CD4-positive, CD25-positive, alpha-beta regulatory T cell (primary cell): ENCODE measurements at places on chromosomes 5 and 9.

DNA sequence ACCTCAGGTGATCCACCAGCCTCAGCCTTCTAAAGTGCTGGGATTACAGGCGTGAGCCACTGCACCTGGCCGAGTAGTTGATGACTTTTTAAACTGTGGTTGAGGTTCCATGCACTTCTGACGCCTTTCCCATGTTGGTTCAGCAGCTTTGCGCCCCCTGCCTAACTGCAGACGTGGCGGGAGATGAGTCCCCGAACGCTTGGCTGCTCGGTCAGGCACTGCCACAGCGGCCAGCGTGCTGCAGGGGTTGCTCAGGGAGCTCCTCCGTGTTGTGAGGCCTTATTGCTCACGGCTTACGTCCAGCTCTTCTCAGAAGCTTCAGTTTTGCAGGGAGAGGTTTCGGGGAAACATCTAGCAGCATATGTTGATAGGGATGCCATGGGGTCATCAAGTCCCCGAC, 35.3 kb downstream of the HABP4 start:
- DNase-seq, result no peak

- DNase-seq, result no peak
These were observed 32.9 kb downstream of the OCLN start for GRCh38 chr5:69525490-69525889.

DNA sequence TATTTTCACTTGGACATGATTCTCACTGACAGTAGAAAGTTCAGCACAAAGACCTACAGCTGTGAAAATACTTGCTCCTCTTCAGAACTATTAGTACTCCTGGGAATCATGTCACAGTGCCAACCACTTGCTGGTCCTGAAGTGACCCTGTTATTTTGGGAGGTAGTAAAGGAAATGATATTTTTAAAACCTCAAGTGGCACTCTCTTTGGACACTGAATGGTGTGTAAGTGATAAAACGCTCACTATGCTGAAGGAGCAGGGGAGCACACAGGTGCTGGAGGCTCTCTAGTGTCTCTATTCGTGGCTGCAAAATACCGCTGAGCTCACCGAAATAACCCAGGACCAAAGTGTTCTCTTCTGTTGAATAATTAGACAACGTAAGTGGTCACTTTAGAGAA, 76.9 kb upstream of the SPATA31D4 start:
- DNase-seq, result no peak

DNA sequence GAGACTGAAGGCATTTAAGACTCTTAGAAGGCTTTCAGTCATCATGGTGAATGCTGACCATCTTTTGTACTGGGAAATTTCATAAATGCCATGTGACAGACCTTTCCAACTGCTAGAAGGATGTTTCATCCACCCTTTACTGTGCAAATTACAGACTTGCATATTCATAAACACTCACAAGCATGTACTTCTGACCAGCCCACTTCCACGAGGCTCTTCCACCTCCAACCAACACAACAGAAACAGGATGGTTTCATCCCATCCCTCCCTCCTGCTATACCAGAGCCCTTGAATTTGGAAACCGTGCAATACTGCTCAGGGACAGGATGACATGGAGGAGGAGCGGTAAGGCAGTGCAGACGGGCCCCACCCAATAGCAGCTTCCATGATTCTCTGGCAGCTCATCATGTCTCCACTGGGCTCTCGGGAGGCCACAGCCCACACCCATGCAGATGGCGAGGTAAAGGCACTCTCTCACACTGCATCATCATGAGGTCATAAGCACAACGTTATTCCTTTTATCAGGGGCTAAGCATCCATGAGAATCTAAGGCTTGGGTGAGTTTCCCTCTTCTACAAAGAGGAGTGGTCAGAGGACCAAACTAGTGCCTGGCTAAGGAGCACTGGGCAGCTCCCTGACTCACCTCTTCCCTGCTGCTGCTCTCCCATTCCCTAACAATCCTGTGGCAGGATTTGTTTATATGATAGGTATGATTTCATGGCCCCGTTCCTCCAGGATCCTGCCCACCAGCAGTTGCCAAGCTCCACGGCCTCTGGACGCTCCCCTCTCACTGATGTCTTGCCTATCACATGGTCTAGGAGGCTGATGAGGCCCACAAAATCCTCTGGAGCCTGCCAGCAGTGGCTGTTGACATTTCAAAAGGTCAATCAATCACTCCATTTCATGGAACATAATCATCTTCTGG, 94.4 kb upstream of the FSTL4 start:
- no peak for DNase-seq

- DNase-seq, result peak; percentile 83
These were observed 974 bp downstream of the CCDC69 start for GRCh38 chr5:151222790-151223446.

- DNase-seq, result no peak
These were observed 8.3 kb downstream of the FOXD1 start for GRCh38 chr5:73440262-73440661.

GRCh38 chr9:14440062-14440461, 126.1 kb upstream of the NFIB start:
- no peak for DNase-seq

DNA sequence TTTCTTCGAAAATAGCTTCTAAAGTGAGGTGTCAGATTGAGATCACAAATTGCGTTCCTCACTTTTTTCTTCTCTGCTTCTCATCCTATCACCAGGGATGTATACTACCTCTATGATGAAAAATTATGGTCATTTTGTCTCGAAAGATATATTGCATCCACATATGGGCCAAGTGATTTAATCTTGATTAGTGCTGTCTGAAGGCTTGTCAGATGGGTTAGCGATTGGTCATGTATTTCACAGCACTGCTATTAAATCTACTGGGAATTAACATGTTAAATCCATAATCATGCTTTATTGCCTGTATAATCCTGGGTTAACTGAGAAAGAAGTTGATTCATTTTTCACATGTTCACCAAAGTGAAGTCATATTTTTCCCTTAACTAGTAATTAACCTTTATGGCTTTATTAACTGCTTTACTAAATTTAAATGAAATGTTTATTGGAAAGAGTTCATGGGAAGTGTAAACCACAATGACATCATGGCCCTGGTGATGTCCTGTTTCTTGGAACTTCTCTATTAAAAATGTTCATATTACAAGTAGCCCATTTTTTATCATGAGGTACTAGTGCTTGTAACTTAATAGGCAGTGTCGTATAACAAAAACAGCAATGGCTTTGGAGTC, 193.3 kb downstream of the SMC2 start:
- DNase-seq, result no peak

GRCh38 chr5:92409134-92409533, 1026.0 kb upstream of the ARRDC3 start:
- DNase-seq, result no peak

DNA sequence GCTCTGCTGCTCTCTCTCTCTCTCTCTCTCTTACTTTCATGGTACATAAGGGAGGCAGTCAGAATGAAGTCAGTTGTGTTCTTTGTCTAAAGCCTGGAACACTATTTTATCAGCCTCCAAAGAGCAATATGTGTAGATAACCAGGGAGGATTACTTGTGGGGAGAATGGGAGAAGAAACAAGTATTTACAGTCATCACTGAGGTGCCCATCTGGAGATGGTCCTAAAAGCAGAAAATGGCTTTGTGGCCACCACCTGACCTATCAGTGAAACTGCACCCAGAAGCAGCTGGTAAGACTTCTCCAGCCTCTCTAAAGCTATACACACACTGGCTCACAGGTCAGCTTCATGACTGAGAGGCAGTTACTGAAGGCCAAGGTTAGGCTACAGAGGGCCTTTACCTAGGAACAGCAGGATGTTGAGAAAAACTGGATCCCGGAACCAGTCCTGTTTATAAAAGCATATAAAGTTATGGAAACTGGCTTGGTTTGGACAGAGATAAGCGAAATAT, 75.1 kb downstream of the MRPS27 start:
- DNase-seq, result no peak

- no peak for DNase-seq
These were observed 48.9 kb downstream of the SEMA6A start for GRCh38 chr5:116525674-116526073.

DNA sequence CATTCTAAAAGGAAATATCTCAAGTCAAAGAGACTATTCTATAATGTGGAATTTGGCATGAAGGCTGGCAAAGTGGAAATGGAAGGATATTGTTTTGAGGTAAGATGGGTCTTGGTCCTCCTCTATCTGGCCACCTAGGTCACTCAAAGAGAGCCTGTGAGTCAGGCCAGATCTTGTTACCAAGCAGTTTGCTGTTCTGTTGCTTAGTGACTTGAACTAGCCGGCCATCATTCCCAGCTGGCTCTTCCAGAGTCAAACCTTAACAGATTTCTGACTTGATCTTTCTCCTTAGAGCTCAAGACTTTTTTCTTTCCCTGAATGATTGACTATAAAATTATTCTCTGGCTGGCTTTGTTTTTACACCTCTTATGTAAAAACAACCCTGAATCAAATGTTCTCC, 136.1 kb downstream of the PDE4D start:
- no peak for DNase-seq

GRCh38 chr9:76027416-76027815, 136.9 kb downstream of the PCSK5 start:
- no peak for DNase-seq

DNA sequence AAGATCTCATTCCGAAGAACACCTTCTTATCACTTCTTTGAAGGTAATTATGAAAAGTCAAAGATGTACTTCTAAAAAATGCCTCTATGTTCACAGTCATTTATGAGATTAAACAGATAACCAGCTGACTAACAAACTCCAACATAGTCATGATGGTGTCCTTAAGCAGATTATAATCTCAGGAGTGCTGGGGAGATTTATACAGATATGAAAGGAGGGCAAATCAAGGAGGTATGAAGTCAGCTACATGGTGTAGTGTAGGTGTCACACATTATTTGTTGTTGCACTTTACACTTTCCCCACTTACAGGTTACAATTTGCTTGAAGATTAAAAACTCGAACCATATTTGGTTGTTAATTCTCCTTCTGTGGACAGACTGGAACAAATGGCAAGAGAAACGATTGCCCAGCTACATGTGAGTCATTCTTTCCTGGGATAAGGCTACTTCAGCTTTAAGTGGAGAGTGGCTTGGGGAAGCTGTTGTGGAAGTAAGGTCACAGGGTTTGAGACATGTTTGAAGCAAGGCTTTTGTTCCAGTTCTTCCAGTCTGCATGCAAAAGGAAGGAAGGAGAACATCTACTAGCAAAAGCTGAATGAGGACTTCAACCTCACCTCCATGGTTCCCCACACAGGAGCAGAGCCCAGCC, 320.1 kb downstream of the ADGRV1 start:
- DNase-seq, result no peak

DNA sequence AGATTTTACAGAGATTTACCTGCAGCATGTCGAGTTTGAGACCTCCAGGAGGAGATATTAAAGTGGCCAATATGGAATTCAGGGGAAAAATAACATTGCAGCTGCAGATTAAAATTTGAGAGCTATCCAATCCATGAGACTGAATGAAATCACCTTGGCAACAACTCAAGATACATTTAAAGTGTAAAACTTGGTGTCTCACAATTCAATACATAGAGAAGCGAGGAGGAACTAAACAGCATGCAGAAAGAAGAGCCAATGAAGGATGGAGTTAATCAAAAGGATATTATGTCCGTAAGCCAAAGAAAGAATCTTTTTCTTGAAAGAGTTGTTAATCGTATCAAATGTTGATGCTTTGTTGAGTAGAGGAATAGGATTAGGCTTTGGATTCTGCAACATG, 455.1 kb downstream of the CDH18 start:
- DNase-seq, result no peak

DNA sequence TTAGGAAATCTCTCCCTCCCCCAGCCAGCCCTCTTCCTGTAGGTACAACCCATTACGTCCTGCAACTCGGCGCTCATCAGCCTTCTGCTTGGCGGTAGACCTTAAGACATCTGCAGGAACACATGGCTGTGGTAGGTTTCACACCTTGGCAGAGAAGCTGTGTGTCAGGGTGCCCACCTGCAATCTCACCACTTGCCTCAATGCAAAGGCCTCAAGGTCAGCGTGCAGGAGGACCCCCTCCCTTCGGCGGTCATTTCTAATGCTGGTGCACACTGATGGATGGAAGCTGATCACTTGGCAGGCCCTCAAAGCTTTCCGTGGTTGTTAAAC, 67.3 kb downstream of the CRB2 start:
- DNase-seq, result no peak

DNA sequence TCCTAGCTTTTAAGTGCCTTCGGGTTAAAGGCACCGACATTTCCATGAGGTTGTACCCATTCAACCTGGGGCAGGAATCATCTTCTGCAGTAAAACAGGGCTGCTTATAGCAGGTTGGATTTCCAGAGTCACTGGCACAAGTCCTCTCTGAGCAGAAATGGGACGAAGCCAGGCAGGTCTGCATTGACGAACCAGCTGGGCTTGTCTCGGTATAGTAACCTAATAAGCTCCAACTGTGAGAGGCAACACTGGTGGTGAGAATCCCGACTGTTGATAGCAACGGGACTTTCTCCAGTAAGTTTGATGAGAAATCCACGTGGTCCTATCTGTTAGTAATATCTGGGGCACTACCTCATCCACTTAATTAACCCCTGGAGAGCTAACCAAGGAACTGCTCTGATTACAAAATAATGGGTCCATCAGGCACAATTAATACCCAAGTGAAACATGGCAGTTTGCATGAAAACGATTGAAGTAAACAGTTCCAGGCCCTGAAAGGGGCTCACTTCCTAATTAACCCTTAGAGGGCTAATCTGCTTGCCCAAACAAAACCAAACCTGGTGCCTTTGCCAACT, 491.0 kb upstream of the C9orf72 start:
- no peak for DNase-seq

DNA sequence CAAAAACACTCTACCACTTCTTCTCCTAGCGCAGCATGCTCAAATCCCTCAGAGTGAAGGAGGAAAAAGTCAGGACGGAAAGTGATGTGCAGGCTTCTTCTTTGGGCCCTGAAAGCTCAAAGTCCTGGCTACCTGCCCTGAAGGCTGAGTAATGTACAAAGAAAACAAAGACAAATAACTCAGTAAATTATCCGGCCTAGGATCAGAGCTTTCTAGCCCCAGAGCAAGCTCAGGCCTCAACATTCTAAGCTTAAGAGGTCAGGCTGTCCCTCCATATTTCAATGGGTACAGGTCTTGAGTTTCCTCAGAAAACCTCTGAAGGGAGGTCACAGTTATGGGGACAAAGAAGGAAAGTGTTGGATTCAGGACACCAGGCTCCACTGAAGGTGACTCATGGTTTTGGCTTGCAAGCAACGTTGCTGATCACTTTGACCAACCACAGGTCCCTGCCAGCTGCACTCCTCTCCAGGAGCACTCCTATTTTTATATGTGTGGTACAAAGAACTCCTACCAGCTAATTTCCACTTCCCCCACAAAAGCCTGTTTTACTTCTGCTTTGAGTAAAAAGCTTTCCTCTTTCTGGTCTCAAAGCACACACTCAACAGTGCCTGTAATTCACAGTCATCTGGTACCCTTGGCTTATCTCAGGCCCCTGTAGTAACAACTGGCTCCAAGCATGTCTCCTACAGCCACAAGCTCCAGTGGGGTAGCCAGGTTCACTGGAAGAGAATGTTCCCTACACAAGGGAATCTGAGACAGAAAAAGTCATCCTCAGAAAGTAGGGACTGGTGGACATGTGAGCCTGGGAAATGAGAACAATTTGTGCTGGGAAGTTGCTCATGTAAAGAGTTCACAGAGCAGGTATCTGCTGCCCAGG, 115.7 kb downstream of the UGCG start:
- DNase-seq, result peak; percentile 20

DNA sequence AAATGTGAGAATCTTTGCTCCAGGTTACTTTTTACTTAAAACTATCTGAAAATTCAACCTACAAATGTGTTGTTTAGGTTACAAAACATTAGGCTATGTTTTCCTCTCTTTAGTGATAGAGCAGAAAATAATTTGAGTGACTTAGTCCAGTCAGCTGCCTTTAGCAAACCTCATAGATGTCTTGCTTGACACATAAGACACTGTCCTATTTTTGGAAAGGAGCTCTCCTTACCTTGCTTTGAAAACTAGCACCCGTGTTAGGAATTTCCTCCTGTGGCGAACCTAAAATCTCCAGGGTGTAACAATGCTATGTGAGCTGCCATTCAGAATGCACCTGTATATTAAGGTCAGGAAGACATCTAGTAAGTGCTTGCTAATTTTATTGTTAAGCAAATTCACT, 221.2 kb upstream of the CD180 start:
- DNase-seq, result no peak
